ENCODE measurements at places on chromosomes 6 and 20. TPM values are rescaled to one million over a fixed set of nuclear protein-coding genes. Genes with fewer than 3 reads are reported as not detected.

DNA sequence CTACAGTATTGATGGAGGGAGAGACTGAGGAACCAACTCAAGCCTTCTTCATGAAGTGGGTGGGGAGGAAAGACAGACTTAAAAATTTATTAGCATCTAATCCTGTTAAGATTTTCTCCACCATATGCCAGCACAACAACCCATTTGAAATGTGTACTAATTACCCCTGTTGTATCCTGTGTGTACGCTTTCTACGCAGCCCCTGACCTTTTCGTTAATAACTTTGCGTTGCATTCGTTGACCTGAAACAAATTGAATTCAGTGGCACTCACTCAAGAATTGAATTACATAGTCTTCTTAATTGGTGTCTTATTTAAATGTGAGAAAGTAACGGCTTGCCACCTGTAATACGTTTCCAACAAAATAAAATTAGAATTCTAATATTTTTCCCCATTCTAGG lies 113.9 kb downstream of the LINC00237 start:
- DNase-seq, result no peak

- no peak for DNase-seq
Measured at GRCh38 chr20:49901588-49901987, 13.7 kb downstream of the SPATA2 start.

- DNase-seq, result no peak
Measured at GRCh38 chr6:118786596-118787453, 107.1 kb upstream of the ASF1A start.

GRCh38 chr6:90860822-90861601 lies 274.1 kb upstream of the MAP3K7 start:
- no peak for DNase-seq

- DNase-seq, result no peak
Measured at GRCh38 chr6:144585217-144585814, 300.2 kb downstream of the UTRN start.

DNA sequence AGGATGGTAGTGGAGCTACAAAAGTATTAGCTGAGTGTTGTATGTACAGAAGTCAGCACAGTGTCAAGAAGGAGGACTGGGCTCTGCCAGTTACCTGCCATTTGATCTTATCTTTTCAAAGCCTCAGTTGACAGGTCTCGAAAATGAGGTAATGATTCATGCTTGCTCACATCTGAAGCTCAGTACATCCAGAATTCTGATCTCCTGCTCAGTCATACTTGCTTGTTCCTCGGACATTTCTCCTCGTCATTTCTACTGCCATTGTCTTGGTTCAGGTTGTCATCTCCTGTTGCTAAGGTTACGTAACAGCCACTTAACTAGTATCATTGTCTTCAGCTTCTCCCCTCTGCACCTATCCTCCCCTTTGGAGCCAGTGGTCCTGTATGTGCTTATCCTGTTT lies 89.5 kb downstream of the SLX4IP start:
- no peak for DNase-seq

DNA sequence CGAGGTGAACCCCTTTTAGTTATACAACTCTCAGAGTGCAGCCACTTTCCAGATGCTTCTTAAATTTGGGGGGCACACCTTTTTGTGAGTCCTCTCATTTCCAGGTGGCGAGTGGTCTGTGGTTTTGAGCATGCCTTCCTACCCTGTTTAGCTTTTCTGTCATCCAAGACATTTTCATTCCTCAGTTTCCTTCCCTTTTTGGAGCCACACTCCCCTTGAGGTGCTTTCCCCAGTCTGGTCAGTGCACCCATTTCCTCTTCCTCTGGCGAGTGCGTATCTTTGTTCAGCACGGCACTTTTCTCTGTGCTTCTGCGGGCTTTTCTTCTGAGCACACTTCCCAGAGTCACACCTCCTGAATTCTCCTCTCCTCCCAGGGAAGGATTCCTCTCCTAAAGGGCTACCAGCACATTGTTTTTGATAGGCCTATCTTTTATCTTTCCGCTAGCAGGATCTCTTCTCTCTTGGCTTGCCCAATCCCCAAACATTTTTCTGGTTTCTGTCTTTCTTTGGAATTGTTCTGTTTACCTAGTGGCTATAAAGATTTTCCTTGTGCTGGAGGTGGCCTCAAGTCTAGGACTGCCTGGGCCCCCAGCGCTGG lies 1.4 kb downstream of the PHF20 start:
- DNase-seq, result no peak

DNA sequence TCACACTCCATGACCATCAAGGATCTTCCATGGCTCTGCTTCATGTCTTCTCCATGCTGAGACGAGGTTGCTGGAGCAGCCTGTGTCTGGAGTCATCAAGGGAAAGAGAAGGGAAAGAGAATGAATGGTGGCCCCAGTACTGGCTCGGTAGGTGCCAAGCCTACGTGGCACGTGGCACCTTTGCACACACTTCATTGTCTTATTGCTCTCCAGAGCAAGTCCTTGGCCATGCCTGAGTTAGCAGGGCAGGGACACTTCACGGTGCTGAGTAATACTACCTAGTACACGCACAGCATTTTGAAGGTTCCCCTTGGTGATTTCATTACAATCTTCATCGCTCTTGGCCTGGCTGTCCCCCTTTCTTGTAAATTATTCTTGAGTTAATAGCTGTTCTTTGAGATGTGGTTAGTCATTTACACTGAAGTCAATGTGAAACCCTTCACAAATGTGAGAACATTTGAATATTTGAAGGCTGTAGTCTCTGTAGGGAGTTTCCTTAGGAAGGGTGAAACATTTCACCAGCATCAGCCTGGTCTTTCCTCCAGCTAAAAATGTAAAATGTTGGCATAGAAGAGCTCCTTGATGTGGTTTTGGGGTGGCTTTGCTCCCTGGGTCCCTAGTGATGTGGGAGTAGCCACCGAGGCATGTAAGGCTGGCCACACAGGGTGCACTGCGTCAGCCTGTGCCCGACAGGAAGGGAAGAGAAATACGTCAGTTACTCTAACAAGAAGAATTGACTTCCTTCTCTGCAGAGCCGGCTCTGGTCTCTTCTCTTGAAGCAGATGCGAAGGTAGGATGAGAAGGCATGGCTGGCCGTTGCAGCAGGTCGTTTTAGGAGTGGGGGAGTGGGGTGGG lies at the start of gene SYTL3:
Gene SYTL3 (plus strand): TSS at position 766 of the 855 bp plus-strand sequence. CDS start 13,215 bp downstream, outside the sequence.
- peak; percentile 36 for DNase-seq

- no peak for DNase-seq
Measured at GRCh38 chr6:24355393-24355792, 2.5 kb downstream of the DCDC2 start.

GRCh38 chr6:150119173-150119572 lies 23.7 kb upstream of the PPP1R14C start:
- no peak for DNase-seq

DNA sequence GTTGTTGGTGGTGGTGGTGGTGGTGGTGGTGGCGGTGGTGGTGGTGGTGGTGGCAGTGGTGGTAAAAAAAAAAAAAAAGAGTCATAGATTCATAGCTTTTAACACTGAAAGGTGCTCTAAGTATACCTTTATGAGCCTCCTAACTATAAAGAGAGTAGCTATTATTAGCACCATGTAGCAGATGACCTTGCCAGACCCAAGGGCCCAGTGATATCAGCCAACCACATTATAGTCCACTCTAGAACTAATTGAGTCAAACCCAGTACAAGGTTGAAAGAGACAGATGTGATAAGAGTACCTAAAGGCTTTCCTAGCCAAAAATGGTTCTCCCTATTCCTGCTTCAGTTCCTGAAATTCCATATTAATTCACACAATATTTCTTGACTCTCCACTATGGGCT lies 245.3 kb downstream of the HACE1 start:
- no peak for DNase-seq

DNA sequence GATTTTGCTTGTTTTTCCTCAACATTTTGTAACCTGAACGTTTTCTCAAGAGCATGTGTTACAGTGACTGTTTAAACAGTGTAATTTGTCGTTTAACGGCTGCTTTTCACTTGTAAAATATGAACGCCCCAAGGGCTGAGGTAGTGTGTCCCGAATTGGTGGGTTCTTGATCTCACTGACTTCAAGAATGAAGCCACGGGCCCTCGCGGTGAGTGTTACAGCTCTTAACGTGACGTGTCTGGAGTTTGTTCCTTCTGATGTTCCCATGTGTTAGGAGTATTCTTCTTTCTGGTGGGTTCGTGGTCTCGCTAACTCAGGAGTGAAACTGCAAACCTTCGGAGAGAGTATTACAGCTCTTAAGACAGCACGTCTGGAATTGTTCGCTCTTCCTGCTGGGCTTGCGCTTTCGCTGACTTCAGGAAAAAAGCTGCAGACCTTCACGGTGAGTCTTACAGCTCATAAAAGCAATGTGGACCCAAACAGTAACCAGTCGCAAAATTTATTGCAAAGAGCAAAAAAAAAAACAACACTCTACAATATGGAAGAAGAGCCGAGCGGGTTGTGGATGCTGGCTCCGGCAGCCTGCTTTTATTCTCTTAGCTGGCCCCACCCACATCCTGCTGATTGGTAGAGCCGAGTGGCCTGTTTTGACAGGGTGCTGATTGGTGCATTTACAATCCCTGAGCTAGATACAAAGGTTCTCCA lies 25.1 kb upstream of the TRIM27 start:
- no peak for DNase-seq

- no peak for DNase-seq
Measured at GRCh38 chr20:58438970-58439808, 50.2 kb downstream of the VAPB start.

GRCh38 chr20:31675828-31676608 lies 38.3 kb downstream of the COX4I2 start:
- DNase-seq, result no peak

GRCh38 chr6:94177429-94177828 lies 758.1 kb upstream of the EPHA7 start:
- no peak for DNase-seq

DNA sequence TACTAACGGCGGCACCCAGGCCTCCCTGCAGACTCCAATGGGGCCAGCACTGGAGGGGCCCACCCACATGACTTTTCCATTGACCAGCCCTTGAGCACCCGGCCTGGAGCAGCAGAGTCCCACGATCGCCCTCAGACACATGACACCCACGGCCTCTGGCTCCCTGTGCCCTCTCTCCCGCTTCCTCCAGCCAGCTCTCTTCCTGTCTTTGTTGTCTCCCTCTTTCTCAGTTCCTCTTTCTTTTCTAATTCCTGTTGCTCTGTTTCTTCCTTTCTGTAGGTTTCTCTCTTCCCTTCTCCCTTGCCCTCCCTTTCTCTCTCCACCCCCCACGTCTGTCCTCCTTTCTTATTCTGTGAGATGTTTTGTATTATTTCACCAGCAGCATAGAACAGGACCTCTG lies 26.1 kb upstream of the FANCE start:
- no peak for DNase-seq

DNA sequence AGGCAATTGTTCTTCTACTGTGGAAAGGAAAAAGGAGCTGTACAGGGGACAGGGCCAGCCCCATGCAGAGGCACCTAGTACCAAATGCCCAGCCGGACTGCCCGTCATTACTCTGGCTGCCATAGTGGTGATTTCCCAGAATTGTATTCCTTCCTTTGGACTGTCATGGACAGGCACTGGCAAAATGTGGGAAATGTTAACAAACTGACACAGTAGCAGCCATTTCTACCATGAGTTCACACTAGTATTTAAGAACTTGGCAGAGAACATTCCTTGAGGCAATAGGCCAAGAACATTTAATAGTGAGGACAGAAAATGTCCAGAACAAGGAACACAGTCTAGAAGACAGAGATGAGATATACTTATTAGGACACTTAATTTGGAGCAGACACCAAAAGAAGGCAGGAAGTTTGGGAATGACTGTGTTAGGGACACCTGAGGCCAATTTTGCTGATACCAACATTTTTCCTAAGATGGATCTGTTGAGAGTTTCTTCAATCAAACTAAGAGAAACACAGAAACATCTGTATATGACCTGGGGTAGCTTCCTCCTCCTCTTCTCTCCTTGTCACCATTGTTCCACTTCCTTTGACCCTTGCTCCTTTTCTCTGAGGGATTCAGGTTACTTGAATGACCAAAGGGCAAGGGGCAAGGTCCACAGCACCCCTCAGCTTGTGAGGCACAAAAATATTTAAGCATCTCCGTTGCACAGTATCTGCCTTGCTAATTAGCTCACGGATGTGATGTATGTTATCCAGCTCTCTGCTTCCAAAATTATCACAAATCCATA lies 14.9 kb downstream of the ADTRP start:
- DNase-seq, result no peak

DNA sequence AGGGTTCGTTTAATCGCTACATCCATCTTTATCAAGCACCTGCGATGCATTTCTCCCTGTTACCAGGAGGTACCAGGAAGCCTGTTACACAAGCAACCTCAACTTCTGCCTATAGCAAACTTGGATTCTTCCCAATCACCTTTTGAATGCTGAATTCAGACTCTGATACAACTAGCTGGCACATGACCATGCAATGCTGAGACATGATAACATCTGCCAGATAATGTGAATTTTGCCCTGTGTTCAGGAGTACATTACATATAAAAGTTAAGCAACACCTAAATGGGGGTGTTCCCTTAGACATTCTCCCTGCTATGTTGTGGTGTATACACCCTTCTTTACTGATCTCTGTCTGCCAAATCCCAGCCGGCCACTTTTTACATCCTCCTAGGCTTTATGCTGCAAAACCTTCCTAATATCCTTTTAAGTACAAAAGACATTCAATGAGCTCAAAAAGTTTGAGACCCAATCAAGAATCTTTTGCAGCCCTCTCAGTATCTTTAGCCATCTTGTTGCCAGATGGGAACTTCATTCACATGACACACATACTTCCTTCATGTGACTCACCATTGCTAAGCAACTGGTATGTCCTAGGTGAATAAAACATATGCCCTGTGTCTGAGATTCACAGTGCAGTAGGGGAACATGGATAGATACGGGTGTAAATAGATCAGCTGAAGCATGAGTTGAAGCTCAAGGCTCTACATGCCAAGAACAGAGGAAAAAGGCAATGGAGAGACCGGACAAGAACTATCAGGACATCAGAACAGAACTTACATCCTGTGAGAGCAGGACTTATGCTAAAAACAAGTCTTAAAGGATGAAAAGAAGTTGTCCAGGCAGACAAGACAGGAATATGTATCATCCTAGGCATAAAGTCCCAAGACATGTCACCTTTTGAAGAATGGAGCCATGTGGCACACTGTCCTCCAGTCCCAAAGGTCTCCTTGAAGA lies 84.3 kb downstream of the ZHX3 start:
- no peak for DNase-seq

GRCh38 chr6:155411154-155412052 lies 44.2 kb downstream of the NOX3 start:
- no peak for DNase-seq

The PRDM13 gene
- total RNA-seq, result not detected

The GPR63 gene
- 4.2 TPM for total RNA-seq

The HLA-DQB1 gene
- 12.8 TPM for total RNA-seq

The WTAP gene
- 108 TPM for total RNA-seq

The UNC93A gene
- 11.2 TPM for total RNA-seq

The DEFB123 gene
- not detected for total RNA-seq

Data from type B pancreatic cell (in vitro differentiated cells).